Activated T-cell treated with anti-CD3 and anti-CD28 coated beads for 48 hours (primary cell): ENCODE measurements at places on chromosomes 5 and 9.

GRCh38 chr9:35079041-35079425 is 709 bp downstream of the FANCG start:
- DNase-seq, result no peak

DNA sequence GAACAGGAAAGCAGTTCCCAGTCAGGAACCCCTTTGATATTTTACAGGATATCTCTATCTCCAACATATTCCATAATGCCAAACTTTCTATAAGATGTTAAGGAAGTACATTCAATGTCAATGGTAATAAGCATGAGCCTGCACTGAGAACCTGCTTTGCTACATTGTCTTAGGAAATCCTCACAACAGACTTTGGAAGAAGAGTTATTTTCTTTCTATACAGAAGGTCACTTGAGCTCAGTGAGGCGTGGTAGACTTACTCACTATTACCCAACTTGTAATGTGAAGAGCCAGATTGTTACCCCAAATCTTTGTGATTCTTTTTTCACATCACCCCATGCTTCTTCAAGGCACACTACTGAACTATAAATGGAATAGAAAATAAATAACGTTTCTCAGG is 435.9 kb downstream of the DNAH5 start:
- DNase-seq, result no peak

- no peak for DNase-seq
These were observed 53.2 kb upstream of the FBXW11 start for GRCh38 chr5:172059661-172060100.

GRCh38 chr9:133782157-133783130 is 44.3 kb upstream of the SARDH start:
- DNase-seq, result peak; percentile 58

DNA sequence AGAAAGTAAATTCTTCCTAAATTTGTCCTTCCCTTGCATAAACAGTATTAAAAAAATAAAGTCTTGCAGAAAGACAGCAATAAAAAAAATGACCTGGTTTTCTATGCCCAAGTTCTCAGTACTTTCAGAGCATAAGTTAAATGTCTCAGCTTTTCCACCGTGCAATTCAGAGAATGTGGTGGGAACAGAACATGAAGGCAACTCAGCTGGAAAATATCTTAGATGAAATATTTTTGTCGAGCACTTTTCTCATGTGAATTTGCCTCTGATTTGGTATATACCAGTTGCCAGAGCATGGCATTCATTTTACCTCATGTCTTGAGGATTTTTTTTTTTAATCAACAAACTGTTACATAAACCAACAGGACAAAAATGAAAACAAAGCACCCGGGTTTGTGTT is 176.1 kb downstream of the CETN3 start:
- DNase-seq, result no peak

- DNase-seq, result no peak
These were observed 525.0 kb downstream of the ISL1 start for GRCh38 chr5:51908215-51908614.

GRCh38 chr5:159017786-159018185 is 81.9 kb downstream of the EBF1 start:
- no peak for DNase-seq

DNA sequence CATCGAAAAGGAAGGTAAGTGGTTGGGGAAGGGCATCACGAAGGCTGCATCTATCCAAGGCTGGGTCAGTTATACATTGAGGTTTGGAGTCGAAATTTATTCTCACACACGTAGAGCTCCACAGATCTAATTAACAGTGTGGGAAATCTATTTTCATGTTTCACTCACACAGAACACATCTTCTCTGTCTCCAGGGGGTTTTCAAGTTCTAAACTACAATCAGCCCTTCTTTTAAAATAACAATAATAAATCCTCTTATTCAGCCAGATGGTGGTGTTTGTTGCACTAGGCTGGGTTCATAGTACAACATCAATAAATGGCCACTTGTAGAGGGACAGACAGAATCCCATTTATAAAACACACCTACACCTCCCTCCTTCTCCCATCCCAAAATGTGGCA is 174.5 kb upstream of the KLF9 start:
- no peak for DNase-seq

DNA sequence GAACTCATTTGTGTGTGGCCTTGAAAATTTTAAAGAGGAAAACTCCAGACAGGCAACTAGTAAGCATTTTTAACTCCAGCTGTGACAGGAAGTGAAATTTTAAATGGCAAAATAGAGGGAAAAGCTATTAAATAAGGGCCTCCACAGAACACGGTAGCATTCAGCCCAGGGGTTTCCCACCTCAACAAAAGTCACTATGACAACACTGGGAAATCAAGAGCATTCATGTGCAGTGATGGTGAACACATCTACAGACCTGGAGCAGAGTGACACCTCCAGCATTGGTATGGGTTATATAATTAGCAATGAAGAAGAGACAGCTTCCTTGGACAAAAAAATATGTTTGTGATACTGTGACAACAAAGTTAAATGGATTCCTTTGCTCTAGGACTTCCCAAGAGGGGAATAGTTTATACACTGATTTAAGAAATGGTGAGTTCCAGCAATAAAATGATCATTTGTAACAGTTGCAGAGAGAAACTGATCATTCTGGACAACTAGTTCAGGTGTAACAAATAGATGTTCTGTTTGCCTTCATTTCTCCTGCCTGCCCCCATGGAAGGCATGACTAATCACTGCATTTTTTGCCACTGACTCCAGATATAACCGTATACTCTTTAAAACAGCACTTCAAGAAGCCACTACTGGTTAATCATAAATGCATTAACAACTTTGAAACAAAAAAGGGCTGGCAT is 93.3 kb upstream of the SLC44A1 start:
- DNase-seq, result no peak

- DNase-seq, result no peak
These were observed 25.6 kb downstream of the ANXA2R start for GRCh38 chr5:43014522-43014921.

GRCh38 chr5:124998520-124998919 is 252.1 kb upstream of the ZNF608 start:
- DNase-seq, result no peak

DNA sequence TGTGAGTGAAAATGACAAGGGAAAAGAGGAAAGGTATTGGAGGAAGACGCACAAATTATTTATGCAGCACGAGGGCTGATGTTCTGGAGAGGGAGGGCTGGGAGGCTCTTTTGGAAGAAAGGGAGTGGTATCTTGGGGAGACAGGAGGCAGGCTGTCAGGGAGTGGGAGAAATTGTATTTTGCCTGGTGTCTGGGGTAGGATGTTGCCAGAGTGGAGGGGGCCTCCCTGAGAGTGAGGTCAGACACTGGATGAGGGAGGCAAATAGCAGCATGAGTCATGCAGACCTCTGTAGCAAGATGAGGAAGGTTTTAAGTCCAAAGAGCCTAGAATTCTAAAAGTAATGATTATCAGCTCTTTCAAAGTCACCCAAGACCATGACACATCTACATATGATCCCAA is 158.0 kb downstream of the DMRT2 start:
- no peak for DNase-seq

GRCh38 chr9:114824110-114824509 is 18.3 kb upstream of the TNFSF15 start:
- DNase-seq, result no peak

DNA sequence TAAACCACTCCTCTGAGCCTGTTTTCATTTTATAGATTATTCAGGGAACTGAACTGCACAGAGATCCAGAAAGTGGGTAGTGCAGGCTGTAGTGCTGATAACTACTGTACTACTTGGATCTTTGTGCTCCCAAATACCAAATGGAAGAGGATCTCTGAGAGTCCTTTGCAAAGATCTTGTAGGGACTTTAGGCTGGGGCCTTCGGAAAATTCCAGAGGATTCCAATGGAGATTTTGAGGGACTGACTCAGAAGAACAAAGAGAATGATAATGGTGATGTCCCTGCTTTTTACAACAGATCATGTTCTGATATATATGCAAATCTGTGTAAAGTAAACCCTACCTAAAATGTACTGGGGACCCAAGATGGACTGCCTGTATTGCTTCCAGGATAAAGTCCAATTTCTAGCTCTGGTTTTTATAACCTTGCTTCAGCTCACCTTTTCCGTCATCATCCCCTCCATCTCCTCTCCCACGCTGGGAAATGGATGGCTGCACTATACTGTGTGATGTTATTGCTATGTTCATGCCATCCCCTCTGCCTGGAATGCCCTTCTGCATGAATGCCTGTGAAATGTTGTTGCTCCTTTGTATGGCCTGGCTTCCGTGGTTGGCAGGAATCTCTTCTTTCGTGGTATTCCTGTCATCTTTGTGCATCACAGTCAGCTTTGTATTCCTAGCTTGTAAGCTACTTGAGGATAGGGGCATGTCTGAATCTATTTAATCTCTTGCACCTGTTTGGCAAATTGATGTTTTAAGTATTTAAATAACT is 9.7 kb upstream of the PSMD5 start:
- no peak for DNase-seq

GRCh38 chr5:149358868-149359495 is 1.1 kb downstream of the PCYOX1L start:
- DNase-seq, result no peak

GRCh38 chr5:14145435-14146334 is 2.5 kb downstream of the TRIO start:
- DNase-seq, result no peak

DNA sequence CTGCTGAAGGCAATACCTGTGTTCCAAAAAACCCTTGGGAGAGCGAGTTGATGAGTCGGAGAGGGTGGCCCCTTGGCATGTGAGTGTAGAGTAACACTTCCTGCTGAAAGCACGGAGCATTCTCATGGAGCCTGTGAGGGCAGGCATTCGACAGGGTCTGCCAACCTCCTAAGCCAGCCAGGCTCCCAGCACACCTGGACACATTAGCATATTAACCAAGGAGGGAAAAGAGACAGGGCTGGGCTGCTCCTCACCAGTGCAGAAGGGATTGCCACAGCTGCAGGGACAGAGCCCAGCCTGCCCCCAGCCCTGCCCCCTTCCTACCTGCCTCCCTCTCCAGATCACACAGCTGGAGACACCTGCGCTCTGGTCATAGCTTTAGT is 46.4 kb upstream of the SEMA4D start:
- DNase-seq, result no peak

DNA sequence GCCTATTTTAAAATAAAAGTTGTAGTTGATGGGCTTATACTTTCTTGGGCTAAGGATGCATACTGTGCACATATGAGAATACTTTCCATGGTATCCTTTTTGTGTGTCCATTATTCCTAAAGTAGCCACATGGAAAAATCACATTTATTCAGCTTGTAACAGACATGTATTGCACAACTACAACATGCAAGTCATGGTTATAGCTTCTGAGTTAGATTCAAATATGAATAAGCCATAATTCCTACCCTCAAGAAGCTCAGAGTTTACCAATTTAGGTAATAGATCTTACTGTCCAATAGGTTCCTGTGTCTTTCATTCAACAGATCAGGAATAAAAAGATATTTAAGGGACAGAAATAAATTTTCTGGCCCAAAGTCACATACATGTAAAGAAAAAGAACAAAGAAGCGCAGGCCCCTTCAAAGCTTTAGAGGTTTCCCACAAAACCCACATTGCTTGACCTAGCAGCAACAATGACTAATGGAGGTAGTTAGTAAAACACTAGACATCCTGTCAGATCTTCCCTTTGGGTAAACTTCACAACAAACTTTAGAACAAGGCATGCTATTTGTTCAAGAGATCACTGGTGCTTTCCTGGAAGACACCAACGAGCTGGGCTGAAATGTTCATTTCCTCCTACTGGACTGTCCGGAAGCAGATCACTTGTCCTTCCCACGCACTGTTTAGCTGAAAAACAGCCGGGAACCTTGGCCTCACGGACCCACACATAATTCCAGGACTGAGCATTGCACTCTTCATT is 78.4 kb upstream of the ITGA1 start:
- DNase-seq, result no peak

- no peak for DNase-seq
These were observed 374.8 kb downstream of the NFIB start for GRCh38 chr9:13939134-13939533.

DNA sequence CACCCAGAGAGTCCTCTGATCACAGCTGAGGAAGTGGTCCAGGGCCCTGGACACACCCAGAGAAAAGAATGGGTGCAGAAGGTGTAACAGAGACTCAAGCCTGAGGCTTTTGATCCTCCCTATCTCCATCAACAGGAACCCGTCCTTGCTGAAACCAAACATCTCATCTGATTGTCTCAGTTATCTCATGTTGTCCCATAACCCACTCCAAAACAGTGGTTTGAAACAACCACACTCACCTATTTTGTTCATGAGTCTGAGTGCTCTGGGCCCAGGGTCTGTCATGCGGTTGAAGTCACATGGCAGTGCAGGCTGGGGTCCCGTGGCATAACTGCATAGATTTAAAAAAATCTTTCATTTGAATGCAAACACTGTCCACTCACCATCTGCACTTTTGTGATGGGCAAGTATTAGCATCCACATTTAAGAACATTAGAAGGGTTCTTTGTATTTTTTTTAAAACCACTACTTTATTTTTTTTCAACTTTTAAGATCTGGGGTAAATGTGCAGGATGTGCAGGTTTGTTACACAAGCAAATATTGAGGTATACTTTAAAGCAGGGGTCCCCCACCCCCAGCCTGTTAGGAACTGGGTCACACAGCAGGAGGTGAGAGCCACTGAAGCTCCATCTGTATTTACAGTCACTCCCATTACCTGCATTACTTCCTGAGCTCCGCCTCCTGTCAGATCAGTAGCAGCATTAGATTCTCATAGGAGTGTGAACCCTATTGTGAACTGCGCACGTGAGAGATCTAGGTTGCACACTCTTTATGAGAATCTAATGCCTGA is 255.8 kb downstream of the ROR2 start:
- DNase-seq, result no peak

DNA sequence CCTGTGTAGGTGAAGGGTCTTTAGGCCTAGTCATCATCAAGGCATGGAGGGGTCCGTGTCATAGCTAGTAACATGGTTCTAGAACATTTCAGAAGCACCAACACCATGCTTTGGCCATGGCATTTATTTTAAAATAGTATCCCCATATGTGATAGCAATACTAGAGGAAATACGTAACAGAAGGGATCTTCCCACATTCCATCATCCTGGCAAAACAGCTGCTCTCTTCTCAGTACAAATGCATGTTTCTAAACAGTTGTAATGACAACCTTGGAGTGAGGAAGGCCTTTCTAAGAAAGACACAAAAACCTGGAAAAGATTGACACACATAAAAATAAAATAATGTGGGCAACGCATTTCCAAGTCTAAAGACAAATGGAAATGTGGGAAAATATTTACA is 97.6 kb downstream of the GADD45G start:
- no peak for DNase-seq

DNA sequence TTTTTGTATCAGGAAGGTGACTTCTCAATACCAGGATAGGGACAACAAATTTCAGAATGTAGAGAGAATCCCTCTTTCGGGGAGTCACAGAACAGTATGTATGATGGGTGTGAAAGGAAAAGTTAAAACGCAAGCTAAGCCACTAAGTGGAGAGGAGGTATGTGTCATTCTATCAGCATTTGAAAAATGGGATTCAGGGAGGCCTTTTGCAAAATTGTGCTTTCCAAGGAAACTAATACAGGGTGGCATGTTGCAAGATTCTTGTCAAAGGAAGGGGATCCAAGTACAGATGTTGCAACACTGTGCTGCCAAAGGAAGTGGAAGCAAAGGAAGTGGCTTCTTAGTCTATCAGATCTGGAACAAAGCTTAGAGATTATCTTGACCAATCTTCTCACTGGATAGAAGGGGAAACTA is 12.6 kb upstream of the TNIP1 start:
- DNase-seq, result no peak
